ENCODE measurements at places on chromosomes 11 and 22. TPM values are rescaled to one million over a fixed set of nuclear protein-coding genes. Genes with fewer than 3 reads are reported as not detected.

Gene ARSA
- total RNA-seq: 41.5 TPM

Gene TYR
- total RNA-seq: 0.29 TPM

Gene GPR137
- total RNA-seq: 16.3 TPM

Gene B4GALNT4
- total RNA-seq: 2.3 TPM

Gene GGA1
- 50.6 TPM for total RNA-seq

Gene GDPD4
- not detected for total RNA-seq

Gene LRRC56
- total RNA-seq: 1.3 TPM

Gene TRIM6
- 2.1 TPM for total RNA-seq

Gene C11orf21
- total RNA-seq: not detected

Gene ZBTB16
- total RNA-seq: 13.4 TPM

Gene BLID
- total RNA-seq: 8.2 TPM

Gene MEN1
- total RNA-seq: 21.7 TPM

Gene NFRKB
- total RNA-seq: 29.7 TPM

Gene RFPL2
- not detected for total RNA-seq

Gene BRD1
- total RNA-seq: 26.9 TPM

Gene C11orf97
- not detected for total RNA-seq

Gene OR4D5
- total RNA-seq: not detected

Gene CYB5R2
- total RNA-seq: 5.5 TPM

Gene HTR3B
- not detected for total RNA-seq

Gene UBQLNL
- 0.10 TPM for total RNA-seq

Gene CASP5
- not detected for total RNA-seq

Gene CDC42EP2
- 31.0 TPM for total RNA-seq

Gene OR5M11
- not detected for total RNA-seq
